ENCODE measurements at places on chromosomes 7 and 10.

GRCh38 chr7:116331020-116331419 lies 120.7 kb downstream of the TES start:
- DNase-seq: peak; percentile 96

DNA sequence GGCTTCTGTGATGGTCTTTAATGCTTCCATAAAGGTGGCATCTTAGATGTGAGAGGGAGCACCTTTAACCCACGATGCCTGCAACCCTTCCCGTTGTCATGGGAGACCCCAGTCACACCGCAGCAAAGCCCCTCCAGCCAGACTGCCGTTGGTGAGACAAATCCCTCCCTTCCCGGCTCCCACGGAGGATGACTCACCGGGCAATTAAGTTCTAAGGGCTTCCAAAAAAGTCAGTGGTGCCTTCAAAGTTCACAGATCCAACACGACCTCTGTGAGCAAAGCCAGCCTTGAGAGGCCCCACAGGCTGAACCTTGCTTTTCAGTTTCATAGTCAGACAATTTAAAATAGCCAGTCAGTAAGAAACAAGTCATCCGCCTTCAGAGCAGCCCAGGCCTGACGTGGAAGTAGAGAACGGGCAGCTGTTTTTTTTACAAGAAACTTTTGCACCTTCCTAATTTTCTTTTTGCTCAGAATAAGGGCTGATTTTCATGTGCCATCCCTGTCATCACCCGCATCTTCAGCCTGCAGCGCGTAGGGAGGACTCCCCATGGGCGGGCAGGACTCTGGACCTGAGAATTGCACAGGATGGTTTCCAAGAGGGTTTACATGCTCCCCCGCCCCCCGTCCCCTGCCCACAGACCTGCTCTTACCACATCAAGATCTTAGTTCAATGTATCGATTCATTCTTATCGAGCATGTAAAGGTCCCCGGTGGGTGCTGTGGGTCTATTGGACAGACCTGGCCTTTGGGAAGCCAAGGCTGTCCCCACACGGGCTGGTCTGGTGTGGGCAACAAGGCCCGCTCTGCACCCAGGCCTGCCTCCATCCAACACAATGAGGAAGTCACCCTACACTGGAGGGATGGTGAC lies 333.9 kb downstream of the DNAJB6 start:
- no peak for DNase-seq

DNA sequence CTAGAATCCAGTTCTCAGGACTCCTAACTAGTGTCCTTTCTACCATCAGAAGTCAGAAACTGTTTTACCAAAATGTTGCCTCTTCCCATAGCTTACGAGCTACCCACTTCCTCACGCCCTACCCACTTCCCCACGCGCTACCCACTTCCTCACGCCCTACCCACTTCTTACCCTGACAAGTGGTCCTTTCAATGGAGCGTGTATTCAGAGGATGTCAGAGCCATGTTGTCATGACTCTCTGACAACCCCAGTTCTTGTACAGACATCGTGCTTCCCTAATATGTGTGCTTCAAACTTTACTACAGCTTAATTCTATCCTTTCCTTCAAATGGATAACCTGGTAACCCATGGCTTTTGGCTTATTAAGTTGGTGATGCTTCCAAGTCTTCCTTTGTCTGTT lies 84.8 kb upstream of the PHF14 start:
- no peak for DNase-seq

DNA sequence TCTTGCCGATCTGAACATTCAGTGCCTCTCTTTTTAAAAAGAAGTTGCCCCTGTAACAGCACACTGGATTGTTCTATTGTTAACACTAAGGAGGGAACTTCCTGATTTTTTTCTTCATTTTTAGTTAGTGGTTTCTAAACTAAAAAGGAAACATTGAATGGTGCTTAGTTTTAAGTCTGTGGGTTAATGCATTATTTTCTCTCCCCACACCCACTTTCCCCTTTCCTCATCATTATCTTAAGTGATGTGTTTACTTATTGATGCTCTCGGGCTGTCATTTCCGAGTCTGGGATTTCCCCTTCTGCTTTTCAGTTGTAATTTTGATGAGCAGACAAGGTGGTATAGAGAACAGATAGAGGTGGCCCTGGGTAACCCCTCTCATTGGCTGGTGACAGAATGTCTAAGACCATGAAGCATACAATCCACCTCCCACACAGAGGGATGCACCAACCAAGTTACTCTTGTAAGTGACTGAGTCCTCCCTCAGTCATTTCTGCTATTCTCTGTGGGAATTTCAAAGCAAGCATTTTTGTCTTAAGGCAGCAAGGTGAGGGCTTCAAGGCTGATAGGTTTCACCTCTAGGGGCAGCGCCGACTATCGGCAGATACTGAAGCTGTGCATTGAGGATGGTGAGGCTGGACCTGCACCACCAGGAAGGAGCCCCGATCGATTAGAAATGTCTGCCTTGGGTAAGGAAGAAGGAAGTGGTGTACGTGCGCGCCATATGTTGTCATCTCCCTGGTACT lies 49.5 kb downstream of the CHN2 start:
- no peak for DNase-seq

GRCh38 chr7:40527723-40528122 lies 392.9 kb downstream of the SUGCT start:
- DNase-seq: no peak

GRCh38 chr10:84987039-84987438 lies 658.6 kb downstream of the CCSER2 start:
- no peak for DNase-seq

DNA sequence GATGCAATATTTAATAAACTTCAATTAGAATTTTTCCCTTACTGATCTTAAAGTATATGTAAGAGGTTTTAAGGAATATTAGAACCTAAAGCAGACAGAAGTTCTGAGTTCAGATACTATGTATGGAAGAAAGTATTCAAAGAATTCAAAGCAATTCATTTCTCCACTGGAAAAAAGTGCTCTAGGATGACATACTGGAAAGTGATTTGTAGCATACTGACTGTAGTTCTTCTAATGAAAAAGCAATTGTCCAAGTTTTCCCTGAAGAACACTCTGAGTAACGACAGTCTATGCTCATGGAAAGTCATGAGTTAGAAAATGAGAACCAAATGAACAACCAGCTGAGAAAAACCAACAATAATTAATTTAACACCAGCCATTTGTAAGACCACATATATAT lies 180.8 kb upstream of the SLC26A5 start:
- no peak for DNase-seq

DNA sequence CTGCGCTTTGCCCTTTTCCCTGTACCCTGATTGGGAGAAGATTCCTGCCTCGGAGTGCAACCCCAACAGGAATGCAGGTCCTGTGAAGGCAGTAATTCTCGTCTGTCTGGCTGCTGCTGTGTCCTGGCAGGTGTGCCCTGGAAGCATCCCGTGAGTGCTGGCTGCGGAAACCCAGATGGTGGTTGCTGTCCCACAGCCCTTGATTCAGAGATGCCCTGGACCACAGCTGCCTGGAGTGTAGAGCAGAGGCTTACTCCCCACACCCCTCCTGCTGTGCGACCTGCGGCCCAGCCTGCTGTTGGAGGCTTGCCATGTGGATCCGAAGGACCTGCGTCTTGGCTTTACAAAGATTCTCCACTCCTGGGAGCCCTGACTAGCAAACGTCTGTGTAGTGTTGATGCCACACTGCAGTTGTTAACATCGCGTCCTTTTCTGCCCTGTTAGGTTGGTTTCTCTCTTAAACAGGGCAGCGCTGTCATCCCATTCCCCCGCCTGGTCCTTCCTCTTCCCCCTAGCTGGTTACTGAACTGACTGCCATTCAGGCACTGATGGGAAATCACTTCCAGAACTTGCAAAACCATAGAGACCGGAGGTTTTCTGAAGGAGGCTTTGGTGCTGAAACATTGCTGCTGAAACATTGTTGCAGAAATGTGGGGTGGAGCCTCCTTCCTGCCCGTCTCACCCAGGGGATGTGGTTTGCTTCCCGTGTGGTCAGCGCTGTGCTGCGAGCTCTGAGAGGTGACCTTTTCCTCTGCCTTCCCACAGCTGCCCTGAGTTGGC lies 53.3 kb downstream of the DNAJB6 start:
- no peak for DNase-seq

GRCh38 chr10:67629461-67629971 lies 66.5 kb downstream of the CTNNA3 start:
- peak; percentile 75 for DNase-seq

DNA sequence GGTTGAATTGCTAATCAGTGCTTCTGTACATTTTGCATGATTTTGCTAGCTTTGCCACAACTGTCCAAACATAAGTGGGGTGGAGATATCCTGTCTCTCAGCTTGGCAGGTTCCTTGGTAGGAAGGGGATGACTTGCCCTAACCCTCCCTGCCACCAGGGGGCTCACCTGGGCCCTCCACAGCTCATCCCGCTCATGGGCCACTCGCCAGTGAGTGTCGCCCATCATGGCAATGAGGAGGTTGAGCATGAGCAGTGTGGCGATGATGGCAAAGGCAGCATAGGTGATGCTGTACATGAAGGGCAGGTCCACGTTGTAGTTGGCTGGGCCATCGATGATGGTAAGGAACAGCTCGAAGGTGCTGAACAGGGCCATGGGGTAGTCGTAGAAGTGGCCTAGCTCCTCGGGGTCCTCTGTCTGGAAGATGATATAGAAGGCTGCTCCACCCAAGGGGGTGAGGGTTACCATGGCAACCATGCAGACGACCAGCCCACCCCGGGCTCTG lies 12.2 kb downstream of the TRPV6 start:
- DNase-seq: no peak

GRCh38 chr10:103149991-103150622 lies 43.0 kb downstream of the NT5C2 start:
- DNase-seq: no peak

GRCh38 chr7:104431930-104432329 lies 103.5 kb downstream of the LHFPL3 start:
- no peak for DNase-seq

- DNase-seq: no peak
Measured at GRCh38 chr10:48466611-48467240, 138.1 kb downstream of the ARHGAP22 start.

DNA sequence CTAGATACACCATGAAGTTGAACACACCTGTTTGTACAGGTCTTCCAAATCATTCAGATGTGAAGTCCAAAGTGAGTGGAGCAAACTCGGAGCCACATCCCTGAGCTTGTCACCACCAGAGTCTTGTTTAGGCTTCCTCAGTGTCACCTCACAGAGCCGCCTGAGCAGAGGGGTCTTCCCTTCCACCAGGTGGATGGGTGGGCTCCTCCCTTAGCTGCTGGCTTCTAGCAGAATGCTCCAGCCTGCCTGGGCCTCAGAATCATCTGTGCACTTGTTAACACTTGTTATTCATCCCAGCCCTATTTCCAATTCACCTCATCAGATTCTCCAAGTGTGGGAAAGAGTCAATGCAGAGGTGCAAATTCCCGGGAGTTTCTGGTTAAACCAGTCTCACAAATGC lies 32.5 kb downstream of the C10orf71 start:
- no peak for DNase-seq

GRCh38 chr10:27449571-27449970 lies 54.5 kb upstream of the RAB18 start:
- DNase-seq: no peak

DNA sequence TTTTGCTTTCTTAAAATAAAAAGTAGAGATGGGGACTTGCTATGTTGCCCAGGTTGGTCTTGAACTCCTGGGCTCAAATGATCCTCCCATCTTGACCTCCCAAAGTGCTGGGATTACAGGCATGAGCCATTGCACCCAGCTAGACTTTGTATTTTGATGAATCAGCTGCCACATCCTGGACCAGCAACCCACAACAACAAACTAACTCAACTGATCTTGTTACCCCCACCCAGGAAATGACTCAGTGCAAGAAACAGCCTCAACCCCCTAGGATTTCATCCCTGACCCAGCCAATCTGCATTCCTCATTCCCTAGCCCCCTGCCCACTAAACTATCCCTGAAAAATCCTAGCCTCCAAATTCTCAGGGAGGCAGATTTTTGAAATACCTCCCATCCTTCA lies 123.8 kb downstream of the IPMK start:
- DNase-seq: no peak

DNA sequence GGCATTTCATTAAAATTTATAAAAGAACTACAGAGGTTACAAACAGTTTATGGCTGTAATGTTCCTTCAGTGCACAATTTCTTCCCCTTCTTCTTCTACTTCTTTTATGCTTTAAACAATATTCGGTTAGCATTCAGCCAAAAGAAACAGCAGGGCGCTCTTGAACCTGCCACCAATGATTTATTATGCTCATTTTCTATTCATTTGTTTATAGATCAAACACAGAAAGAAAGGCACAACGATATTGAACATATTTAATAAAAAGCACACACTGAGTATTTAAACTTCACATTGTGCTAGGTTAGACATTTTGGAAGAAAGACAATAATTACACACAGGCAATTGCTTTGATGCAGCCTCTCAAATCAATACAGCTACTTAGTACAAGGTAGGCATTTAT lies 1025.8 kb upstream of the LRRN3 start:
- no peak for DNase-seq

DNA sequence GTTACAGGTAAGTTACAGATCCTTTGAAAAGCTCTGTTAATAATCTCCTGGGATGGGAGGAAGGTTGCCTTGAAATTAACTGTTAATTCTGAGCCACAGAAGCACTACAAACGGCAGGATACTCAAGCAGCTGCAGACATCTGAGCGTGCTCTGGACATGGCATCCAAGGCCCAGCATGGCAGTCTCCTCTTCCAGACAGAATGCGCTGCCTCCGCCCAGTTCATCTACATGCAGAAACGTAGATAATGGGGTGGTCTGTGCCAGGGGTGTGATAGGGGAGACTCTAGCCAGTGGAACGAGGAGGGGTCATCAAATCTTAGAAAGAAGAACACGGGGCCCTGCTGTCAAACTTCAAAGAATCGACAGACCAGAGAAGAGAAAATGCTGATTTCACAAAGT lies 13.8 kb downstream of the VIPR2 start:
- DNase-seq: no peak

DNA sequence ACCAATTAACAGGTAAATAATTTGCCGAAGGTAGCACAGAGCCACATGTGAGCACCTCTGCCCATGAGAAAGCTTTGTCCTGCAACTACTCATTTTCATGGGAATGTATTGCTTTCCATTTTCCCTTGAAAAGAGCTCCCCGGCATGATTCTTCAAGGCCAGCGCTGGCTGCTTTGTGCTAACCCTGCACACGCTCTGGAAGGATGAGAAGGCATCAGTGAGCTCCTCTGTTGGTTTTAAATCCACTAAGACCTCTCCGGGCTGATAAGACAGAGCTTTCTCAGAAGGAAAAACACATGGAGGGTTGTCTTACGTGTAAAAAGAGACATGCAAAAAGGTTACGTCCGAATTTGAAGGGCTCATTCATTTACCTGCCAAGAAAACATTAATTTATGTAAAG lies 553.9 kb upstream of the MKI67 start:
- DNase-seq: no peak

Data from astrocyte of the cerebellum (primary cell).